ENCODE measurements at places on chromosomes 3 and 15.

DNA sequence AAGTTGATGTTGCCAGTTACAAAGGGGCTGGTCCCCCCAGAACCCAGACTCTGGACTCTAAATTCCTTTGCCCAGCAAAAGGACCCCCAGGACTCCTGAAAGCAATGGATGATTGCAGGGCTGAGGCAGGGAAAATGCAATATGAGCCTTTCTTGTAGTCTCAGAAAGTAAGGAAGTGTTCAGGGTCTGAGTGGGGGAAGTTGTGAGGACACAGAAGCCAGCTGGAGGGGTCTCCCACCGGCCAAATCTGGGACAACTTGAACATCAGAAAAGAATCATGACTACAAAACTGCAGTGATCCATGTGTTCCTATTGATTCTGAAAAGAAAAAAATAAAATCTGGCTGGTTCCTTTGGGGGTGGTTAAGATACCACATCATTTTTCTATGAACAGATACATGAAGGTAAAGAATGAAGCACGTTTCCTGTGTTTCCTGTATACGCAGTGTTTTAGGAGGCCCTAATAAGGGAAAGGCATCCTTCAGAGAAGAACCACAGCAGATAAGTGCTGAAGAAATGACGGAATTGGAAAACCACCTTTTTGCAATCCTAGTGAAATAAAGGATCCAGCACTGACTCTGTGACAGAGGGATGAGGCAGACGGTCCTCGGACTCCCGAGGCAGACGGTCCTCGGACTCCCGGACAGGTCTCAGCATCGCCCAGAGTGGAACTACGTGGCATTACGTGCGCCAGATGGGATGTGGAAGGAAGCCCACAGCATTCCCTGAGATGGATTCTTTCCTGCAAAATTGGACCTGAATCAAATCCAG, 22.2 kb upstream of the GRIP2 start:
- no peak for DNase-seq

DNA sequence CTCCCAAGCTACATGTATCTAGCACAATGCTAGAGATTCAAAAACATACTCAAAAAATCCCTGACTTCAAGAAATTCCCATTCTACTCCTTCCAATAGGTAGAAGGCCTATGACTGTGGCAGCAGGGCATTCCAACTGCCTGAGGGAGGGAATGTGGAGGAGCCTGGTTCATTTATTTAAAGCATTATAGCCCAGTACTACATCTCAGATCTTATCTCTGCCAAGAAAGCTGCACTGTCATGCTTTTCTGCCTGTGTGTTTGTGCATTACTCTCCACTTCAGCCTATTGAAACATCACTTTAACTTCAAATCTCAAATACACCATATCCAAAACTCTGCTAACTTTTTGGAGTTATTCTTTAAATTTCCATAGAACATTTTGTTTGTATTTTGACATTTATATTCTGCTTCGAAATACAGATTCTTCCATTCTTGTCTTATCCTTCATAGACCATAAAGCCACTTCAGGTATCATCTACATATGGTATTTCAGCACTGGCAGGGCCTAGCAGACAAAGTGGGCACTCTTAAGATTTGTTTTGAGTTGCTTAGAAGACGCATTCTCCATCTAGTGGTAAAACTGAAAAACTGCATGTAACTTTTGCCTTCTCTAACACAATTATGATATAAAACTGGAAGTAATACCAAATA, 59.1 kb upstream of the NEDD4 start:
- DNase-seq, result peak; percentile 28

GRCh38 chr3:65714134-65714533, 324.6 kb downstream of the MAGI1 start:
- DNase-seq, result no peak

GRCh38 chr3:131898346-131898745, 136.5 kb downstream of the CPNE4 start:
- no peak for DNase-seq

GRCh38 chr3:107590786-107591185, 68.0 kb downstream of the BBX start:
- no peak for DNase-seq

- no peak for DNase-seq
Observed at GRCh38 chr3:74067296-74067695, 442.6 kb upstream of the PDZRN3 start.

GRCh38 chr3:151262871-151263525, 15.3 kb downstream of the P2RY14 start:
- no peak for DNase-seq

- DNase-seq, result no peak
Observed at GRCh38 chr3:152266221-152266995, 2.3 kb upstream of the MBNL1 start.

DNA sequence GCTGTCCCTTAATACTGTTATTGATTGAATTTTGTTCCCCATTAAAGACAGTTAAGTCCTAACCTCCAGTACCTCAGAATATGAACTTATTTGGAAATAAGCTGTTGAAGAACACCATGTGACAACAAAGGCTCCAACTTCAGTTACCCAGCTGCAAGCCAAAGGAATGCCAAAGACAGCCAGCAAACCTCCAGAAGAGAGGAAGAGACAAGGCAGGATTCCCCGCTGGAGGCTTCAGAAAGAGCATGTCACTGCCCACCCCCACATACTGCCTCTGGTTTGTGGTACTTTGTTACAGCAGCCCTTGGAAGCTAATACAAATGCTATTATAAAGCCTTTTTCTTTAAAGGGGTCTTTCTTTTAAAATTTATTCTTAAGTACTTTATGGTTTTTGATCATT, 18.4 kb upstream of the NEK10 start:
- DNase-seq, result no peak

- DNase-seq, result no peak
Observed at GRCh38 chr3:196735751-196736150, 3.9 kb upstream of the PAK2 start.

- DNase-seq, result no peak
Observed at GRCh38 chr3:156680243-156680914, 6.0 kb downstream of the TIPARP start.

GRCh38 chr3:188338086-188338485, 184.1 kb downstream of the LPP start:
- no peak for DNase-seq

GRCh38 chr3:158774965-158775364, 26.9 kb upstream of the MFSD1 start:
- no peak for DNase-seq

DNA sequence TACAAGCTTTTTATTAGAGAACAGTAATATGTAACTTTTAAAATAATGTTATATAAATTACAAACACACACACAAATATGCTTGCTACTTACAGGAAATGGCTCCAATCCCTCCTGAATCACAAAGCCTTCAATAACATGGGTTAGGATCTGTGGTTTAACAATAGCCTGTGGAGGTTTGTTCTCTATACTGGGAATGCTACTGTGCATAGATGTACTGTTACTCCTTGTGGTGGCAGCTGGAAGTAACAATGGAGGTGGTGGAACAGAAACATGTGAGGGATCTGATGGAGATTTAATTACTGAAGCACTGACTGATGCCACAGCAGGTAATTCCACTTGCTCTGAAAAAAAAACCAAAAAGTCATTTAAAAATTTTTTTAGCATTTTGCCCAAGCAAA, 64.4 kb downstream of the PHC3 start:
- DNase-seq, result no peak

DNA sequence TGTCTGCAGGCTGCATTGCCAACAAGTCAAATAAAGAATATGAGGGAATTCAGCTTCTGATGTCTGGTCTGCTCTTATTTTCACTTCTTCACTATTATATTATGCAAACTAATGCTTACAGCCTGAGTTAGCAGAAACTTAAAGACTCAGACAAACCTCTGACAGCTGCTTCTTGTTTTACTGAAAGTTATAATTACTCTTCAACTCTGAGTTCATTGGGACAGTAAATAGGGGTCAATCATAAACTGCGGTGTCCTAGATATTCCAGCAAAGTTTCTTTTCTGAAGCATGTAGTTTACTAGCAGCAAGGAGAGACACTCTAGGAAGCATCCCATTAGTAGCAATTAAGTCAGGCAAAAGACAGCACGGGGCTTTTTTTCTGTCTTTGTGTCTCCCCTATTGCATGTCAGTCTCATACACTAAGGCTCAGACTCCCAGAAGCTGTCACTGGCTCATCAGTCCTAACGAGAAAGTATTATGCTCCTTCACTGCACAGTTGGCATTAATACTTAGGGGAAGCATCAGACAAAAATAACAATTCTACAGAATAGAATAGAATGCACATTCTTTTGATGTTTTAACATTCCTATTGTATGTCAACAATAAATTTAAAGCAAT, 1060.8 kb downstream of the ROBO1 start:
- DNase-seq, result no peak

DNA sequence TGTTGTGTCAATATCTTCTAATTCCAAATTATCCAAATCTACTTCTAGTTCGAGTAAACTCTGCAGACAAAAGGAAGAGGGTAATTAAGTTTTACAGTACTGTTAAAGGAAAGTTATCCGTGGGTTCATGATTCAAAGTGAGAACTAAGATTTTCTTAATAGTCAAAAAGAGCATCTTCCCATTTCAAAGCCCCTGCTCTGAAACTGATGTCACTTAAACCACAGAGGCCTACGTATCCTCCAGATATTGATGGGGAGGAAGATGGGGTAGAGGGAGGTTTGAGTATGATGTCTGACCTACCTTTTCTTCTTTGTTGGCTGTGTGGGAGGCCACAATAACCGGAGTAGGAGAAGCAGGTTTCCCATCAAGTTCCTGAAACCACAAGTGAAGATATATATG, 14.1 kb downstream of the MRPS22 start:
- DNase-seq, result no peak

- DNase-seq, result no peak
Observed at GRCh38 chr3:182503401-182503800, 289.9 kb upstream of the ATP11B start.

DNA sequence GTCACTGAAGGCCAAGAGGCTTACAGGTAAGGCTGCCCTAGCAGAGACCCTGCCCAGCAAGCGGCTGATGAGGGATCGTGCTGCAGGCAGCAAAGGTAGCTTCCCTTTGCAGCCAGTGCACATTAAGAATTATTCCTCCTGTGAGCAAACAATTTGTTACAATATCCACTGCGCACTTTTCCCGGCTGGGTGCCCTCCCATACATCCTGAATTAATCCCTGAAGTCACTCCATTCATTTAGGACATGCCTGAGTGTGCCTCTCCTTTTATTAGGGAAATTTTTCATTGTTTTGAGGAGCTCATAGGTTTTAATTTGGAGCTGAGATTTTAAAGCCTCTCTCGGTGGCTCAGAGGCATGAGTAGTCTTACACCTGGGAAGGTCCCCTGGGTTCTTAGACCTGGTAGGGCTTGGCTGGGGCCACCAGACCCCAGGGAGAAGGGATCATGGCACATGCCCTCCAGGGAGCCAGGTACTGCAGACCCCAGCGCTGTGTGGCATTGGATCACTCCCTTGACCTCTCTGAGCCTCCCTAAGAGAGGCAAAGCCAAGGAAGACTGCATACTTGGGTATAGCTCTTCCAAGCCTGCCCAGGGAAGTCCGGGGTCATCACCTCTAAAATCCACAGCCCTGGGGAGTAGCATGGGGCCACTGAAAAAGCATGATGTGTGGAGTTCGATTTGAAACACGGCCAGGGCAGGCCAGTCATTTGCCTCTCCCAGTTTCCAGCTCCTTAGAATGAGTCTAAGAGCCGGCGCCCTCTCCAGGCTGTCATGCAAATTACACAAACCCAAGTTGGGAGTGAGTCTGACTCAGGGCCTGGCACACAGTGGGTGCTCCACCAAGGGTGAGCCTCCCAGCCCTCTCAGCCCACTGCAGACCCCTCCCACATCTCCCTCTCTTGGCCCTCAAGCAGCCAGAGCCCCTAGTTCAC, 151.9 kb upstream of the LINGO1 start:
- peak; percentile 34 for DNase-seq

DNA sequence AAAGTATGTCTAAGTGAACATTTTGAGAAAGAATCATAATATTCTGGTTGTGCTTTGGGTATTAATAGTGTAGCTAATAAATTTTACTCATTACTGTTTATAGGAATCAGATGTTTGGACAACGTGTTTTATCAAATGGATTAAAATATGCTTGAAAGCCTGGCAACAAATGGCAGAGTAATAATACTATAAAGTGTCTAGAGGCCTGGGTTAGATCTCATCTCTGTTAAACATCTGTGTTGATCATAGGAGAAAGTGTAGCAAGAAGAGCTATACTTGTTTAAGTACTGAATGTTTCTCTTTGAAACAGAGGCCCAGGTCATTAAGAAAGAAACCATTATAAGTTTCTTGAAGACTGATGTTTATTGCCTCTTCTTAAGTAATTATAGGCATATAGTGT, 30.5 kb downstream of the VPS8 start:
- no peak for DNase-seq

- no peak for DNase-seq
Observed at GRCh38 chr15:42163291-42163690, 6.9 kb upstream of the PLA2G4F start.

GRCh38 chr3:148221303-148221702, 476.4 kb upstream of the AGTR1 start:
- no peak for DNase-seq

DNA sequence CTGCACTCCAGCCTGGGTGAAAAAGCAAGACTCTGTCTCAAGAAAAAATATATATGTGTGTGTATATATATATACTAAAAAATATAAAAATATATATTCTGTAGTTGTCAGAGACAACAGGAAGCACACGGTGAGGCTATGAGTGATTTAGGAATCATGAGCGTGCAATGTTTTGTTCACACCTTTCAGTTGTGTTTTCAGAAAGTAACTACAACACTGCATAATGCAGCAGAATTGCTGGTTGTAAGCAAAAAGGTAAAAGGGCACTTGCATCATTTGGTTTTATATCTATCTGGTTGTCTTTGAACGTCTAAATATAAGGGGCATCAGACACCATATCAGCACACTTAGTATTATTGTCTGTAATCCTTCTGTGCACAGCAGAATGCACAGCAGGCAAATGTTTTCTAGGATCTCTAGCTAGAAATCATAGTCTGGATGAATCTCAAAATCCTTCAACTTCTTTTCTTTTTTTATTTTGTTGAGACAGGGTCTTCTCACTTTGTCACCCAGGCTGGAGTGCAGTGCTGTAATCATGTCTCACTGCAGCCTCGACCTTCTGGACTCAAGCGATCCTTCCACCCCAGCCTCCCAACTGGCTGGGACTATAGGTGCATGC, 44.8 kb downstream of the CCR3 start:
- no peak for DNase-seq

- DNase-seq, result no peak
Observed at GRCh38 chr3:184134746-184135148, 411 bp upstream of the EIF2B5 start.
